Left cardiac atrium (tissue), 4 donors: ENCODE measurements at places on chromosomes 13 and 19. TPM values are rescaled to one million over a fixed set of nuclear protein-coding genes. Genes with fewer than 3 reads are reported as not detected.
A peak's percentile ranks its signal among the peaks of the same experiment; 100 is the strongest.

The HIF3A gene
- total RNA-seq: 53.0 TPM

The ZNF473 gene
- 4.3 TPM for total RNA-seq

The ATCAY gene
- not detected for total RNA-seq

The ZNF540 gene
- total RNA-seq: 5.3 TPM

The MYO1F gene
- 19.5 TPM for total RNA-seq

DNA sequence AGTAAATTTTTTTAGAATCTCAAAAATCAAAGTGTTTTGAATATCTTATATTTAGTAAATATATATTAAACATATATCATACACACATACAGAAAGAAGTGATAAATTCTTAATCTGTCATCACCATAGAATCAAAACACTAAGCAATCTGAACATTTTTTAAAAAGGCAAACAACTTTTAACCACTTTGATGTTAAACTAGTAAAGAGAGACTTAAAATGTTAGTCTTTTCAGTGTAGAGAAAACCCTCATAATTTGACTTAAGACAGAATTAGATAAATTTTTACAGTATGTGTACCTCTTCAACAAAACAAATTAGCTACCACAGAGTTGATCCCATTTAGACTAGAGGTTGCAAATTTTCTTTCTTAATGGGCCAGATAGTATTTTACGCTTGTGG lies 13.4 kb downstream of the SUPT20H start:
- DNase-seq: no peak

DNA sequence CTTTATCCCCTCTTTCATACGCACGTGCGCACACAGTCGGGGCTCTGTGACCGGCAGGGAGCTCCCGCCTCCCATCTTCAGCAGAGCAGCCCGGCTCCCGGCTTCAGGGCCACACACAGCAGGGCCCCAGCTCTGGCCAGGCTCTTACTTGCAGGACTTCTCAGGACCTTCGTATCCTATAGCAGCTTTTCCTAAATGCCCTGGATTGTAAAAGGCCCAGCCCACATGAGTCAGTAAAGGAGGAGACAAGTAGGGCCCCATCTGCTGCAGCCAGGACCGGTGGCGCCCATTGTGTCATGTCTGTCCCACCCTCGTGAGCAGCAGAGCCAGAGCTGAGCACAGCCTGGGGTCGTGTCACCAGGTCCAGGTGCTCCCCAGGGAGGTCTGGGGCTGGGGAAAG lies 107.6 kb upstream of the VSTM2B start:
- DNase-seq: no peak

DNA sequence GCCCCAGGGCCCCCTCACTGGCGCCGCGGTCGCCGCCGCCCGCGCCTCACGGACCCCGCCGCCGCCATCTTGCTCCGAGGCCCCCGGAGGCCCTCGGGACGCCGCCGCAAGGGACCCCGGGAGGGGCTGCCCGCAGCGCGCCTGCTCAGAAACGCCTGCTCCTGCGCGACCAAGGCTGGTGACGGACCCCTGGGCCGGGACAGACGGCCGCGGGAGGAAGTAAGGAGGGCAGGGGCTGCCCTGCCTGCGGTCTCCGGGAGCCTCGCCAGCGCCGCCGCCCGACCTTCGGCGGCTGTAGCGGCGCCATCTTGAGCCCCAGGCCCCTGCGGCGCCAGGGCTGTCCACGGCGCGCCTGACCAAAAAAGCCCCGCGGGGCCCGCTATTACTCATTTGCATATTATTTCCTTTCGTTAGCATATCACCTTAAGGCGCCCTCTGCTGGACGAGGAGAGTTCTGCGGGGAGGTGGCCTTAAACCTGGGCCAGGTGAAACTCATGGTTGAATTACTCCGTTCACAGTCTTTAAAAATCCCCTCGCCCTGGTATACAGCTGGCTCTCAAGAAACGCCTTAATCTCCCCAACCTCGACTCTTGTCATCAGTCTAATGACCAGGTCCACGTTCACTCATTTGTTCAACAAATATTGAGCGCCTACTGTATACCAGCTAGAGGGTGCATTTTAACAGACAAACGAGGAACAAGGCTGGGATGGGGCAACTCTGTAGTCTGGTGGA lies at the start of gene REXO1:
Gene REXO1, minus strand, starts transcription at position 85 of the 733 bp plus-strand sequence. CDS start 125 bp downstream, outside the sequence.
- DNase-seq: peak; percentile 94

DNA sequence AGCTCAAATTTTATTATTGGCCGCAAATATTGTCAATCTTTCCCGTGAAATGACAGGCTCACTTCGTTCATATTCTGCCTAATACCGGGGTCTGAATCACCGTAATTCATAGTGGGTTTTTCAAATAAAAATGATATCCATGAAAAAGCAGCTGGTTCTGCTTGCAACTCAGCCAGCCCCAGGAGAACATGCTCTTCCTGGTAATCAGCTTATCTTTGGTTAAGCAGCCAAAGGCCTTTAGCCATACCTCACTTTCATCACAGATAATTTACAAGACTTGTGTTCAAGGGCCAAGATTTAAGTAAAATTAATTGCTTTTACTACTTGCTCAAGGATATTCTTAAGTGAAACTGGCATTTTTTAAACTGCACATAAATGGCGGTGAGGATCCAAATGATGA lies 22.5 kb downstream of the RNASEH2B start:
- no peak for DNase-seq

DNA sequence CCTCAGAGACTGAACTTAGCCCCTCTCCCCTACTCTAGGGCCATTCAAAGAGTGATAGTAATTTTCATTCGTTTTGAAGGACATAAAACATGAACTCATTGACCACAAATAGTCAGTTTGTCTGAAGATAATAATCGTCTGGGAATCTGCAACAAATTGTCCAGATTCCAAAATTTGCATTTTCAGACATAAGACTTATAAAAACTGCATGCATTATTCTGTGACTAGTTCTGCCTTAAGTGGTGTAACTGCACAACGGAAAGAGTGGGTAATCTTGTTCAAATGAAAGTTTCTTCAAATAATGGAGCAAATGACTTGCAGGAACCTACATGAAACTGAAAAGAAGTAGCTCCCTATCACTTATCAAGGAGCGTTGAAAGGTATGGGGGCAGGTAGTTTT lies 8.4 kb downstream of the CSNK1A1L start:
- DNase-seq: no peak

GRCh38 chr13:109868578-109869311 lies 82.4 kb upstream of the IRS2 start:
- no peak for DNase-seq

DNA sequence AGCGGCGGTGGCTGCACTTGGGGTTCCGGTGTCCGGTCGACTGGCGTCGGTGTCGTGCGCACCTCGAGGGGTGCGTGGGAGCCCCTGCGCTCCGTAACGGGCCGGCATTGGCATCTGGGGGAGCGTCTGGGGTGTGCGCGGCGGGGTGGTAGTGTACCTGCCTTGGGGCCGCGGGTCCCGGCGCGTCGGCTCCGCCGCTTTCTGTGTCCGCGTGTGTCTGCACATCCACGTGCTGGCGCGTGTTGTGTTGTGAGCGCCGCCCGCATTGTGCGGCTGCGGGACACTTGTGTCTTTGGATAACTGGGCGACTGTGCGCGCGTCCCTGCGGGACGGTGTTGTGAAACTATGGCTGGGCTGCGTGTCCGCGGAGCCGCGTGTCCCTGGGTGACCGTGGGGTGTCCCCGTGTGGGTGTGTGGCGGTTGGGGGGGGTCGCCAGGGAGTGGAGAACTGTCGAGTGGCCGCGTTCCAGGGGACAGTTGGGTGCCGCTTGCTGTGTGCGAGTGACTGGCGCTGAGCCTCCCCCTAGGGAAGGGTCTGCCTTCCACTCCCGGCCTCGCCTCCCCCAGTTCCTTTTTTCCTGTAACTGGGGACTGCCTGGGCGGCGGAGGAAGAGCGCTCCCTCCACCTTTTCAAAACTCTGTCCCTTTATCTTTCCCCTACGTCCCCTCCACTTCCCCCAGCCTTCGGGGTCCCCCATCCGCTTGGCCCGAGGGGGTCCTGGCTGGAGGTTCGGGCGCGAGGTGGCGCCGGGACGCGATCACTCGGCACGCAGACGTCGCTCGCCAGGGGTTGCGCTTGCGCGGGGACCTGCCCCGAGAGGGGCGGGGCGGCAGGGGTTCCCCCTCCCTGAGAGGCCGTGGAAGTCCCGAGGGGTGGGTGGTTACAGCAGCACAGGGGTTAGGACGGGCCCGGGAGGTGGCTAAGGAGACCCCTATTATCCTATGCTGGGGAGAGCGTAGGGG lies 5.7 kb upstream of the NFIC start:
- peak; percentile 74 for DNase-seq

DNA sequence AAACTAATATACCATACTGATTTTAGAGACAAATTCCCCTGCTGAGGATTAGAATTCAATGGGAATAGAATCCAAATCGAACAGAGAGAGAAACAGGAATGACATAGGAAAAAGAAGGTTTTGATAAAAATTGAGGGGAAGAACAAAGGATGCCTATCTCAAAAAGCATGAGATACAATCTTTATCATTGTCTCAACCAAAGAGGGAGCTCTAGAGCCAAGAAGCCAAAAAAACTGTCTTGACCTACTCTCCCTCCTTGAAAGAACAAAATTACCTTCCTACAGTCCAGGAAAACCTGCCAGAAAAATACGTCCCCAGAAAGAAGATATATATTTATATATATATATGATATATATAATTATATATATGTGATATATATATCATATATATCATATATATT lies 39.2 kb upstream of the MIR17HG start:
- no peak for DNase-seq

DNA sequence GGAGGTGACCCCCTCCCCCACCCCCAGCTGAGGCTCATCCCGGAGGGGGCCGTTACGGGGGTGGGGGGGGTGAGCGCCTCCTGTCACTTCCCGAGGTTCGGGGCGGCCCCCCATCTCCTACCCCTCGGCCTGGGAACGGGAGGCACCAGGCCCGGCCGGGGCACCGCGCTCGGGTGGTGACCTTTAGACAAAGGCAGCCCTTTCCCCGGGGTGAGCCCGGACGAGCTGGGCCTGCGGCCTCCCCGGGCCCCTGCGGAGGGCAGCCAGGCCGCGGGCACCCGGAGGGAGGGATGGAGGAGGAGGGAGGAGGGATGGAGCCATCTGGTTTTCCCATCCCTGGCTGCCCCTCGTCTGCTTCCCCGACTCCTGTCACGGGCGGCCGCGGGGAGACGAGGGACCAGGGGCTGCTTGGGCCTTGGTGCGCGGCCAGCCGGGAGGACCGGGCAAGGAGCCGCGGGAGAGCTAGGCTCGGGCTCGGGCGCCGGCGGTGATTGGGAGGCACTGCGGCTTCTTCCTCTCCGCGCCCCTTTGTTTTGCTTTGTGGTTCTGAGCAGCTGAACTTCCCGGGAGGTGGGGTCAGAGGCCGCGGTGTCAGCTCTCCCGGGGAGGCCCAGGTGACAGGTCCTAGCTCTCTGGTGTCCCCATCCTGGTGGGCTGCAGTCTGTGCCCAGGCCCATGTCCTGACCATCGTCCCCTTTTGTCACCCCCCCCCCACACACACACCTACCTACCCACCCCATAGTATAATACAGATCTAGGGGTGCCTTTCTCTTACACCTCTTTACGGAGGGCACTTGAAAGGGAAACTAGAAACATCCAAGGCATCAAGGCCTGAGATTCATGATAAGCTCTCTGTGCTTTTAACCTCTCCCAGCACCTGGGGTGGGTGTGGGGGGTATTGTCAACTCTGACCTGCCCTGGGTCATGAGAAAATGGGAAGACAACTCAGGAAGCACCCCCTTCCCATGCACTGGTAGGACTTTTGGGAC lies 1.3 kb downstream of the BICRA start:
- DNase-seq: peak; percentile 55

DNA sequence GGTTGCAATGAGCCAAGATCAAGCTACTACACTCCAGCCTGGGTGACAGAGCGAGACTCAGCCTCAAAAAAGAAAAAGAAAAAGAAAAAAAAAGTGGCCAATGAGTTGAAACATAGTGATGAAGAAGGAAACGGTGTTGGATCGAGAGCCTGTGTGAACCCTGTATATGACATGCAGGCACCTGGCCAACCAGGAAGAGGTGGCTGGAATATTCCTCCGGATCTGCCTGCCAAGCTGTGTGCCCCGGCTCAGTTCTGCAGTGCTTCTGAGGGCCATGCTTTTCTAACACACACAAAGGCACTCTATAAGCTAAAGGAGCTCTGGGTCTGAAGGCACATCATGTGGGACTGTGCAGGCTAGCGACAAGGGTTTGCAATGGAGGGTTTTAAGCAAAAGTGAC lies 3.7 kb upstream of the ZNF444 start:
- DNase-seq: no peak

- peak; percentile 26 for DNase-seq
Measured at GRCh38 chr19:12838182-12838885, at the start of gene MAST1. Gene MAST1, plus strand, starts transcription at chr19:12838515. Its CDS starts 58 bp downstream, at chr19:12838573.

- DNase-seq: no peak
Measured at GRCh38 chr19:40804783-40805242, 5.8 kb downstream of the EGLN2 start.

- DNase-seq: no peak
Measured at GRCh38 chr19:45247136-45247535, 1.9 kb upstream of the EXOC3L2 start.
